Cerebellar nuclear complex (tissue), 1 donor: ENCODE measurements at places on chromosomes 2 and 18.

GRCh38 chr2:136013136-136013685 is 27.8 kb upstream of the DARS1 start:
- no peak for DNase-seq

GRCh38 chr2:118495290-118495689 is 352.2 kb downstream of the EN1 start:
- no peak for DNase-seq

GRCh38 chr2:143705108-143705707 is 576.0 kb downstream of the ARHGAP15 start:
- DNase-seq = no peak

GRCh38 chr18:79403723-79404566 is 8.2 kb downstream of the NFATC1 start:
- DNase-seq = no peak

GRCh38 chr2:137969418-137969765 is 5.1 kb downstream of the HNMT start:
- DNase-seq = no peak

DNA sequence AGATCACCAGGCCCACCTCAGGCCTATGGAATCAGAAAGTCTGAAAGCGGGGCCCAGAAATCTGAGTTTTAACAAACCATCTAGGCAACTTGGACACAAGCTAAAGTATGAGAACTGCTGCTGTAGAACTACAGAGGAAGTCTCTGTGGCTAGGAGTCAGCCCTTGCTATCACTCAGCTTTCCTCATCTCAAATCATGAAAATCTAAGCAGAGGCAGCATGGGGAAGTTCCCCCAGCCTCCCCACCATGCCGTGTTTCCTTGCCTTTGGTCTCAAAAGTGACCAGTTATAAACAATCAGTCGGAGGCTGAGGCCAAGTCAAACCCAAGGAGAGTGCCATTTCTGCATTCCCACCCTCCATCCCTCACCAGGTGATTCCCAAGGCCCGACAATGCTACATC is 404.7 kb downstream of the BCL11A start:
- no peak for DNase-seq

DNA sequence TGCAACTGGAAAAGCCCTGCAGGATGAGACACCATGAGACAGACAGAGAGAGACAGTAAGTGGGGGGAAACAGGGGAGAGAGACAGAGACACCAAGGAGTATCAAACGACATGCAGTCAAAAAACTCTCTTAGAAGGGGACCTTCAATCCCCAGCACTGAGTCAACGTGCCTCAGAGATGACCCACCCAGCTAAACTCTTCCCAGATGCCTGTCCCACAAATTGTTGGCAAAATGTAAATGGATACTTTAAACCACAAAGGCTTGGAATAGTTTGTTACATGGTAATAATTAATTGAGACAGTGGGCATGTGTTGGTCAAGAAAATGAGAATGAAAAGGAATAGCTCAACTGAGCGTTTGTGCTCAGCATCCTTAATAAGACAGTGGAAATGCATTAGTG is 98.3 kb downstream of the GRB14 start:
- no peak for DNase-seq

GRCh38 chr18:50898919-50899318 is 20.0 kb downstream of the ME2 start:
- DNase-seq = no peak

DNA sequence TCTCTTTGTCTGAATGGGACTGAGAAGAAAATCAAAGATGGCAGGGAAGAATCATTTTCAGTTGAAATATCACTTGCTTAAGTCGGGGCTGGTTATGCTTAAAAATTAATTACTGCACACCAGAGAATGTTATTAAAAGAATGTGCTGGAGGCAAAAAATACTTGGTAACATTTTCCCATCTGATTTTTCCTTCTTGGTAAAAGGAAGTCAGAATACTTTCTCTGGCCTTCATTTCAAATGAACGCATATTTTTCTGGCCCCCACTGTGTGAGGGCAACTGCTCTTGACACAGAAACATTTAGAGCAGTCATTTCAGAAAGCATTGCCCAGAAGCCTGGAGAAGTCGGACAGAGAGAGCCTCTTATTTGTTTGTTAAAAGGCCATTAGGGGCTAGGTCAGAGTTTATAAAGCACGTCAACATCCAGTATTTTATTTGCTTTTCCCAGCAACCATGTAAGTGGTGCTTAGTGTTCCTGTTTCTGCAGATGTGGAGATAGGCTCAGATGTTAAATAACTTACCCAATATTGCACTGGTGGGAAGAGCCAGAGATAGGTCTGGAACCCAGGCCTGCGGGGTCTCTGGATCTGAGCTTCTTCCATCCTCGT is 32.9 kb upstream of the LYPD6B start:
- no peak for DNase-seq

DNA sequence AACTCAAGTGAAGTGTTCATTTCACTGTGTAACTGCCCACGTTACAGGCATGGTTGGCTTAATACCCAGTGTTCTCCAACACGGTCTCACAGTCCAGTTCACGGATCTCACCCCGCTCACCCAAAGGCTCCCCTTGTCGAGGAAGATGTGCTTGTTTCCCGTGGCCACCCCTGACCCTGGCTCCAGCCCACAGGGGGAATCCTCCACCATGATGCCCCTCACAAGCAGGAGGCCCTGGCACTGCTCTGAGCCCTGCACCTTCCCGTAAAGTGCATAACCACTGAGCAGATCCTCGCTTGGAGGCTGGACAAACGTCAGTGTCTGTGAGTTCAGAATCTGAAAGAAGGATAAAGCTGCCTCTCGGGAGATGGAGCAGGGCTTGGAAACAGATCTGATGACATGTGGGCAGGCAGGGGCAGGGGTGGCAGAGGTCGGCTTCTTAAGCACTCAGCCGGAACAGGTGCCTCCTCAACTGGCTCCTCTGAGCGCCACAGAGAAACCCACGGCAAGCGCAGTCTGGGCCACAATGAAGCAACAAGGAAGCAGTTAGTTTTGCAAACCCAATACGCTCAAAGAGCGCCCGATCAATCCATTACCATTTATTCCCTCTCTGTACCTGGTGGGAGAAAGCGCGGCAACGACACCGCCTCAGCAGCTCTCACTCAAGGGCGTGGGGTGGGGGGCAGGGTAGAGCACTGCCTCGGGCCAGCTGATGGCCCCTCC is 17.6 kb downstream of the HDAC4 start:
- DNase-seq = no peak

GRCh38 chr2:26922405-26923188 is 47.8 kb upstream of the MAPRE3 start:
- peak; percentile 70 for DNase-seq

GRCh38 chr2:57376985-57377384 is 669.6 kb upstream of the VRK2 start:
- DNase-seq = no peak

DNA sequence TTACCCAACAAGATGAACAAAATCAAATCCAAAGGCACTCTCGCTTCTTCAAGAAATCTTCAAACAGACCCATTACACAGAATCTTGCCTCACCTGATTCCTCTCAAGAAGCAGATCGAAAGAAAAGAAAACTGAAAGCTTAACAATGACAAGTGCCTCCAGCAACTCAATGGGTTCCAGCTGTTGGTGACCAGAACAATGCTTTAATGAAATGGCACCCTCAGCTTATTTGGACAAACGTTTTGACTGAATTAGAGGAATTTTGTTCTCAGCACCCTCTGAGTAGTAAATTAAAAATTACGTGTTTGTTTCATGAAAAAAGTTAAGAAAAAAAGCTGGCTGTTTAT is 211.0 kb downstream of the ZNF521 start:
- no peak for DNase-seq

DNA sequence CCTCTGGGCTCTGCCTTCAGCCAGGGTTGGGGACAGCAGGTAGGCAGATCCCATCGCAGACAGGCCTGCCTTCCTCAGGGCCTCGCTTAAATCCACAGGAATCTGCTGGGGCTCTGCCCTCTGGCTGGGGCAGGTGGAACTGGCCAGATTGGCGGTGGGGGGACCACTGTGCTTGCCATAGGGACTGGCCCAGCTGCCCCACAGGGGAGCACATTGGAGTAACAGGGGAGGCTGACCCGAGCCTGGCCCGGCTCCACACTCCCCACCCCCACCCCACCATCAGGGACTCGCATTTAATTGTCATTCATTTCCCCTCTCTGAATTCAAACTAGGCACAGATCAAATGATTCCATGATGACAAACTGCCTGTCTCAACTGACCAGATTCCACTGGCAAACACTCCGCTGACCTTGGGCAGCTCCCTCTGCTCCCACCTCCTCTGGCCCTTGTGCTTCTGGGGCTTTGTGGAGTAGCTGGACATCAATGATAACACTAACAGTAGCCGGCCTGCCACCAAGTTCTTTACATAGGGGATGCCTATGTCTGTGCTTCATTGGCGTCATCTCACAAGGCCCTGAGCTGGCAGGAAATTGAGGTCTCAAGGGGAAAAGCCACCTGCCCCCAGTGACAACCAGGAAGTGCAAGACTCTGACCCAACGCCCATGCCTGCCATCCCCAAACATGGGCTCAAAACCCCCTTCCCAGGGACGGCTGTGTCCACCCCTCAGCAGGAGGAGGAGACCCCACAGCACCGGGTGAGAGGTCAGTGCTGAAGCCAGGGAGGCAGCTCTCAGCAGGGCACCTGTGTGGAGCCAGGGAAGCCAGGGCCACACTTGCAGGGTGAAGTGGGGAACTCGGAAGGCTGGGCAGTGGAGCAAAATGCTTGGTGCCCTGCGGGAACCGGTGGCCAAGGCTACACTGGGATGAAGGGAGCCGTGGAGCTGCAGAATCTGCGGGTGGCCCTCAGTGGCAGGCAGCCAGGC is 2.1 kb upstream of the B3GNT7 start:
- DNase-seq = no peak

GRCh38 chr18:79924814-79925731 is 26.4 kb downstream of the SLC66A2 start:
- DNase-seq = peak; percentile 32

- DNase-seq = no peak
Measured at GRCh38 chr2:136439064-136439676, 321.2 kb upstream of the CXCR4 start.

GRCh38 chr2:33190393-33190937 is 243.7 kb downstream of the LTBP1 start:
- DNase-seq = no peak

- no peak for DNase-seq
Measured at GRCh38 chr2:226601881-226602662, 197.5 kb downstream of the IRS1 start.

DNA sequence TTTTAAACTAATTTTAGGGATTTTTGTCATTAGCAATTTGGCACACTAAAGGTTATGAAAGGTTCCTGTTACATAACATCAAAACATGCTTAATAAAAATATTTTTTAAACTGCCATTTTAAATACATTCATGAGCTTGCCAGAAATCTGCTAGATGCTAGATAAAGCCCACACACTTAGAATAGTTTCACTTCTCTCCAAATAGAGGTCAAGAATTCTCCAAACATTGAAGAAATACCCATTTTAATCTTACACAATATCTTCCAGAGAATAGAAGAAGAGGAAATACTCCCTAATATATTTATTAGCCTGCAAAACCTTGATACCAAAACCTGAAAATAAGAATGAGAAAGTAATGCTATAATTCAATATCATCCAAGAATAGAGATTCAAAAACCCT is 247.5 kb downstream of the PTH2R start:
- DNase-seq = no peak

- DNase-seq = no peak
Measured at GRCh38 chr18:906416-907114, 1.9 kb downstream of the ADCYAP1 start.

DNA sequence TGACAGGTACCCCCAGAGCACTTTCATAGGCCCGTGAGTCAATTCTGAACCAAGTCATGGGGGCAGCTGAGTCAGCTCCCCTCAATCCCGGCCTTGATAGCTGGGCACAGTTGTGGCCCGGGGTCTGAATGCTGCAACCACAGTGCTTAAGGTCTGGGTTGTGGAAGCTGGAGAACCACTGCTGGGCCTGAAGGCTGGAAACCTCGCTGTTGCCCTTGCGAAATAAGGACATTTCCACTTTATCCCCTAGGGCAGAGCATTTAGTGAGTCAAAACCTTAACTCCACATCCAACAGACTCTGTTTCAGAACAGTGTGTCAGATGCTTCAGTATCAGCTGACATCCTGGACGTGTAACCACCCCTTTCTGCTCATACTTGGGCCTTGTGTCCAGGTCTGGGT is 58.6 kb downstream of the SP110 start:
- DNase-seq = no peak

DNA sequence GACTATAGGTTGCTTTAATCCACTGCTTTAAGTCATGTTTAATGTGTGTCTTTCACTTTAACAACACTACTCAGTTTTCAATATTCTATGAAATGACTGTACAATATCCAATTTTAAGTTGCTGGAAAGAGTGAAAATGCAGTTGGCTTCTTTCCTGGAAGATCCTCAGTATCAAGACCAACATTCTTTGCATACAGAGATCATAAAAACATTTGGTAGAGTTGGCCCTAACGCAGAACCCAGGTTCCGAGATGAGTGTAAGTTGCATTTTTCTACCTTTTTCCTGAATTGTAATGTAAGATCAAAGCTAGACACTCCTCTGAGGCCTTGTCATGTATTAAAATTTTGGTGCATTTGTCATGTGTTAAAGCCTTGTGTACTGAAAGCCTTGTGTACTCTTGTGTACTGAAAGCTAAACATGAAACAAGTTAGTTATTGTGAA is 42.9 kb upstream of the TNFRSF11A start:
- DNase-seq = no peak

- no peak for DNase-seq
Measured at GRCh38 chr2:214740867-214741395, 68.6 kb downstream of the BARD1 start.

- no peak for DNase-seq
Measured at GRCh38 chr18:23412351-23412964, 40.6 kb upstream of the RIOK3 start.

- no peak for DNase-seq
Measured at GRCh38 chr2:5235701-5236100, 456.5 kb upstream of the SOX11 start.

GRCh38 chr2:11708106-11708505 is 38.1 kb upstream of the NTSR2 start:
- no peak for DNase-seq

GRCh38 chr18:49934457-49934856 is 121.1 kb upstream of the ACAA2 start:
- DNase-seq = no peak

- DNase-seq = no peak
Measured at GRCh38 chr2:112243233-112243632, 11.6 kb downstream of the ZC3H8 start.

GRCh38 chr2:85852937-85853498 is 35.8 kb downstream of the ST3GAL5 start:
- DNase-seq = no peak

GRCh38 chr2:207044379-207045362 is 105.4 kb downstream of the CPO start:
- DNase-seq = no peak

- no peak for DNase-seq
Measured at GRCh38 chr2:113842919-113843736, 46.8 kb upstream of the ACTR3 start.
